Activated CD8-positive, alpha-beta T cell treated with anti-CD3 and anti-CD28 coated beads, Interleukin-2, amount 10 ng/mL, durations not matched to agents 7 days and 5 days (primary cell): ENCODE measurements at places on chromosomes 16 and 17.

- no peak for DNase-seq
These were observed 40.5 kb upstream of the HS3ST3A1 start for GRCh38 chr17:13642188-13642587.

- DNase-seq, result no peak
These were observed 29.4 kb upstream of the PMFBP1 start for GRCh38 chr16:72201387-72201786.

DNA sequence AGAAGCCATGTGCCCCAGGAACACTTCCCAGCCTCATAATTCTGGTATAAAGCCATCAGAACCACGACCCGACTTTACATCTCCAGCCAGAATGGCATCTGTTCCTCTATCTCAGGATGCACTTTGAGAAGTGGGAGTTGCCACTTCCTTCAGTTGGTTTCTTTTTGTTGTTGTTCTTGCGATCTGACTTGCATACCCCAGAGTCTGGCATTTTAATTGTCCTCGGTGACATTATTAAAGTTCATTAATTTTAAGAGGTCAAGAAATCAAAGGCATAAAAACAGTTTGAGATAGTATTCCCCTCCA, 13.5 kb downstream of the MARCHF10 start:
- no peak for DNase-seq

GRCh38 chr16:47612711-47613110, 151.6 kb downstream of the PHKB start:
- DNase-seq, result no peak

DNA sequence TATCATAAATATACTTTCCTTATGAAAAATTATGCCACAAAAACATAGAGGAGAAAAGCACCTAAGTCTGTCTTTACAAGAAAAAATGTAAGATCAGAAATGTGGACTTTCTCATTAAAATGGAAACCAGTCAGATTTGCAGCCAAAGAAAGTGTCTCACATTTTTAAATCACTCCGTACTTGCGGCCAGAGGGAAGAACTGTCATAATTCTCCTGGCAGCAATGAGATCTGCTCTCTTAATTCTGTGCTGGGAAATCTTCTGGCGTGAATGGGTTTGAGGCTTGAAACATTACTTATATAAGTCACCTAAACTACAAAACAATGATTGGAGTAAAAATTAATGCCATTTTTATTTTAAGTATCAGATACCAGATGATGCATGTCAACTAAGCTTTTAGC, 10.7 kb downstream of the C16orf95 start:
- DNase-seq, result no peak

DNA sequence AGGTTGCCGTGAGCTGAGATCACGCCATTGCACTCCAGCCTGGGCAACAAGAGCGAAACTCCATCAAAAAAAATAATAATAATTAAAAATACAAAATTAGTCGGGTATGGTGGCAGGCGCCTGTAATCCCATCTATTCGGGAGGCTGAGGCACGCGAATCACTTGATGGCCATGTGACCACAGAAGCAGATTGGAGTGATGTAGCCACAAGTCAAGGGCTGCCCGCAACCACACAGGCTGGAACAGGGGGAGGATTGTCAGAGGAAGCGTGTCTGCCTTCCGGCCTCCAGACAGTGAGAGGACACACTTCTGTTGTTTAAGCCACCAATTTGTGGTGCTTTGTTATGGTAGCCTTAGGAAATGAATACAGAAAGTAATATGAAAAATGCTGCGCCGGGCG, 11.8 kb upstream of the NAGS start:
- DNase-seq, result no peak

GRCh38 chr17:18181358-18181757, 2.3 kb upstream of the ALKBH5 start:
- DNase-seq, result no peak

- no peak for DNase-seq
These were observed 46.4 kb downstream of the LDHD start for GRCh38 chr16:75070012-75070841.

GRCh38 chr16:22743401-22743800, 70.6 kb upstream of the HS3ST2 start:
- DNase-seq, result no peak

GRCh38 chr16:27980919-27981700, 82.4 kb downstream of the GSG1L start:
- DNase-seq, result no peak

GRCh38 chr17:83192161-83192788, 112.9 kb downstream of the METRNL start:
- DNase-seq, result no peak
